ENCODE measurements at places on chromosomes 3 and 15. TPM values are rescaled to one million over a fixed set of nuclear protein-coding genes. Genes with fewer than 3 reads are reported as not detected.

GRCh38 chr15:60935130-60935529 lies 294.0 kb downstream of the RORA start:
- H3K27ac ChIP-seq, result no peak overlapping the region
- no peak overlapping the region for H3K4me3 ChIP-seq
- H3K27me3 ChIP-seq, result no peaks in the 10 kb centered on the region
- H3K36me3 ChIP-seq, result no peaks in the 10 kb centered on the region
- DNase-seq, result no peak

GRCh38 chr3:31522152-31522551 lies 10.6 kb upstream of the STT3B start:
- H3K27ac ChIP-seq, result no peak overlapping the region
- no peak overlapping the region for H3K4me3 ChIP-seq
- H3K4me1 ChIP-seq, result no peaks in the 10 kb centered on the region
- H3K36me3 ChIP-seq, result no peaks in the 10 kb centered on the region

- H3K4me1 ChIP-seq, result no peaks in the 10 kb centered on the region
- H3K27me3 ChIP-seq, result no peaks in the 10 kb centered on the region
- no peak overlapping the region for H3K27ac ChIP-seq
- H3K36me3 ChIP-seq, result no peaks in the 10 kb centered on the region
- H3K4me3 ChIP-seq, result no peak overlapping the region
Observed at GRCh38 chr3:48369693-48370332, 2.2 kb upstream of the FBXW12 start.

- no peak overlapping the region for H3K27ac ChIP-seq
- no peak overlapping the region for H3K4me3 ChIP-seq
- no peaks in the 10 kb centered on the region for H3K36me3 ChIP-seq
- DNase-seq, result no peak
- no peaks in the 10 kb centered on the region for H3K4me1 ChIP-seq
- no peaks in the 10 kb centered on the region for H3K27me3 ChIP-seq
Observed at GRCh38 chr3:186166491-186167288, 57.8 kb upstream of the ETV5 start.

GRCh38 chr3:185733980-185734724 lies 90.7 kb downstream of the IGF2BP2 start:
- DNase-seq, result peak; percentile 46
- no peaks in the 10 kb centered on the region for H3K4me1 ChIP-seq
- no peaks in the 10 kb centered on the region for H3K27me3 ChIP-seq
- H3K27ac ChIP-seq, result no peak overlapping the region
- H3K36me3 ChIP-seq, result no peaks in the 10 kb centered on the region
- no peak overlapping the region for H3K4me3 ChIP-seq

- no peaks in the 10 kb centered on the region for H3K4me1 ChIP-seq
- no peaks in the 10 kb centered on the region for H3K27me3 ChIP-seq
- no peak overlapping the region for H3K27ac ChIP-seq
Observed at GRCh38 chr3:190526787-190527762, 13.2 kb downstream of the IL1RAP start.

DNA sequence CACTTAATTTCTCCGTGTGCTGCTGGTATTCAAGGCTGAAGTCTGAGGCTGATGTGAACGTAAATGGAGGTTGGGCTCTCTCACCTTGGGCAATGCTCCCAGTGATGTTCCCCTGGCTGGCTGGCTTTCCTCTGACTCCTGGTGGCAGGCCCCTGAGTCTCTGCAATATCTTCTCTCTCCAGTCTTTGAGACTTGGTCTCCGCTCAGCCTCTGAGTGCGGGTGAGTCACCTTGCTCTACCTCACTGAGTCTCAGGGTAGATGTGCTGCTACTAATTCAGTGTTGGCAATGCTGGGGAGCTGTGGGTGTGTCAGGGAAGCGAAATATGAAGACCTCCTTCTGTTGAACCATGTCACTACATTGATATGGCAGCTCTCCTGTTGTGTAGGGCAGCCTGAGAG lies 31.3 kb upstream of the TRIM59 start:
- no peak for DNase-seq
- H3K4me3 ChIP-seq, result no peak overlapping the region
- no peaks in the 10 kb centered on the region for H3K27me3 ChIP-seq
- no peaks in the 10 kb centered on the region for H3K4me1 ChIP-seq
- H3K36me3 ChIP-seq, result no peaks in the 10 kb centered on the region

DNA sequence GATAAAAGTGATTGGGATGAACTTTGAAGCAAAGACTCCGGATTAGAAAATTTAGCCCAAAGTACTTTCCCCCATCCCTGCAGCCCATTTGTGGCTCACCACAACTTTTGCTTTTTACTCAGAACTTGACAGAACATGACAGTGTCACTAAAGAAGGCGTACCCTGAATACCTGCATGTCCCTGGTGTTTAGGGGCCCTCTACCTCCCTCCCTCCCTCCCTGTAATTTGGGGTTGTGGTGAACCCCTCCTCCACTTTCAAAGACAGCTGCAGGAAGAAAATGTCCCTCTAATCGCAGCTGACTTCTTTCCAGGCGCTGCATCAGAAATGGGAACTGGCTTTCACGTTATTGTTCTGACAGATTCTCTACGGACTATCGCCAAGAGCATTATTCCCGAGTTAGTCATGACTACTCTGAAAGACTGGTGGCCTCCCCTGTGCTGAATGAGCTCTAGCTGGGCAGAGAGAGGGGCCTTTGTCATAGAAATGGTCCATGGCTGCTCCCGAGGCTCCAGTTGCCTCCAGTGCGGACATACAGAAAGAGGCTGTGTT lies 93.2 kb upstream of the ARHGEF3 start:
- no peak overlapping the region for H3K27ac ChIP-seq
- H3K27me3 ChIP-seq, result no peaks in the 10 kb centered on the region
- no peaks in the 10 kb centered on the region for H3K4me1 ChIP-seq
- no peak for DNase-seq
- H3K36me3 ChIP-seq, result no peaks in the 10 kb centered on the region

DNA sequence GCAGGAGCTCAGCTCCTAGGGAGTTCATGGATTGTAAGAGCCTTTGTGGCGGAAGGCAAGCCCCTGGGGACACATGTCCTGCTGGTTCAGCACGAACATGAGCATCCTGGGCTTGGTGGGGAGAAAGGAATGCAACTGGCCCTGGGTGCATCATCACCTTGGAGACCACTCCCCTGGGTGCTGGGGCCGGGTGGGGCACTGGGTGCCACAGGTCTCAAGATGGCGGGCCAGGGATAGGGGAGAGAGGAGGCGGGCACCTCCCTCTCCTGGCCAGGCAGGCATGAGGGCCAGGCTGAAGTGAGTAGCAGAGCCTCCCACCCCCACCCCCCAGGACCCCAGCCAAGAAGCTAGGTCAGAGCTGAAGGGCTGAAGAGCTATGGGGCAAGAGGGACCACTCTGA lies 768 bp downstream of the PCBP4 start:
- no peaks in the 10 kb centered on the region for H3K36me3 ChIP-seq
- H3K27ac ChIP-seq, result peak overlapping the region; percentile 84
- no peaks in the 10 kb centered on the region for H3K27me3 ChIP-seq
- no peak for DNase-seq
- peaks cover 10% of the 10 kb centered on the region for H3K4me1 ChIP-seq
- H3K4me3 ChIP-seq, result peak overlapping the region; percentile 63

DNA sequence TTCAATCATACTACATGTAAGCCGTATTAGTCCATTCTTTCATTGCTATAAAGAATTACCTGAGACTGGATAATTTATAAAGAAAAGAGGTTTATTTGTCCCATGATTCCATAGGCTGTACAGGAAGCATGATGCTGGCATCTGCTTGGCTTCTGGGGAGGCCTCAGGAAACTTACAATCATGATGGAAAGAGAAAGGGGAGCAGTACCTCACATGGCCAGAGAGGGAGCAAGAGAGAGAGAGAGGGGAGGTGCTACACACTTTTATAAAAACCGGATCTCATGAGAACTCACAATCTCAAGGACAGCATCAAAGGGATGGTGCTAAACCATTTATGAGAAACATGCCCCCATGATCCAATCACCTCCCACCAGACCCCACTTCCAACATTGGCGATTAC lies 14.3 kb upstream of the CLASP2 start:
- H3K4me1 ChIP-seq, result no peaks in the 10 kb centered on the region
- DNase-seq, result no peak
- no peak overlapping the region for H3K4me3 ChIP-seq
- H3K27me3 ChIP-seq, result no peaks in the 10 kb centered on the region
- no peak overlapping the region for H3K27ac ChIP-seq
- no peaks in the 10 kb centered on the region for H3K36me3 ChIP-seq

DNA sequence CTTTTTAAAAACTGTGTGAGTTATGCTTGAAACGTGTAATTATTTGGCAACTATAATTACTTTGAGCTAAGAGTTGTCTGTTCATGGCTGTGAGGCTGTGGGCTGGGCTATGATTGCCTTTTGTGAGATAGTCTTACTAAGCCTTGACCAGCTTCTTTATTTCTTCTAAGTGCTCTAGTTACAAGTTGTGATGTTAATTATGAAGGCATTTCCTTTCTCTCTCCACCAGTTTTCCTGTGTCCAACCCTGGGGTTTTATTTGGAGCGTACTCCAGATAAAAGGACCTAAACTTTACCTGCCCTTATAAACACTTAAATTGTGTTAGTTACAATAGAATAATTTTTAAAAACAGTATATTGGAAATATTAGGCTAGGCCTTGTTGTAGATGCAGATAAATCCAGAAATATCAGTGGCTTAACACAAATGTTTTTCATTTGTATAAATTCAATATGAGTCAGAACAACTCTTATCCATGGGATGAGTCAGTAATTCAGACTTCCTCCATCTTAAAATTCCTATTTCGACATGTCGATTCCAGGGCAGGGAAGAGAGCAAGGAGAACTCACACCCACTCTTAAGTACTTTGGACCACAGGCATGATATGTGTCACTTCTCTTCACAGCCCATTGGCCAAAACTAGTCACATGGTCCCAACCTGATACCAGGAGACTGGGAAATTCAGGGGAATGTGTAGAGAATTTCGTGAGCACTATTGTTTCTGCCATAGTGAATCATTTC lies 17.0 kb downstream of the TMEM62 start:
- no peaks in the 10 kb centered on the region for H3K4me1 ChIP-seq
- no peak overlapping the region for H3K4me3 ChIP-seq
- H3K36me3 ChIP-seq, result no peaks in the 10 kb centered on the region
- DNase-seq, result no peak
- no peaks in the 10 kb centered on the region for H3K27me3 ChIP-seq
- no peak overlapping the region for H3K27ac ChIP-seq

DNA sequence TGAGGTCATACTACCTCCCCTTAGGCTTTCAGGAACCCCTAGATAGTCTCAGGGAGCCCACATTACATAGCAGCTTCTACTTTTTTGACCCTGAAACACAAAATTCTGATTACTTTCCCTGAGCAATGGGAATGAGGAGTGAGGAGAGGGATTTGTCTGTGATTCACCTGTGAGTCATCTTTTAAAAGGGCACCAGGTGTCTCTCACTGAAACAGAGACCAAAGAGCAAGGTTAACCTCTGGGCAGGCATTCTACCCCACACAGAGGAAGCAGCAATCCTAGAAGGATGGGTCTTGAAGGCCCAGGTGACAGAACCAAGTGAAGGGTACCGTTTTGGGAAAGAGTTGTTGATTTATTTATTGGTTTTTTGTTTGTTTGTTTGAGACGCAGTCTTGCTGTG lies 31.1 kb upstream of the UBE2E2 start:
- no peak overlapping the region for H3K27ac ChIP-seq
- no peaks in the 10 kb centered on the region for H3K4me1 ChIP-seq
- H3K36me3 ChIP-seq, result no peaks in the 10 kb centered on the region
- no peaks in the 10 kb centered on the region for H3K27me3 ChIP-seq
- no peak overlapping the region for H3K4me3 ChIP-seq
- DNase-seq, result no peak

- no peaks in the 10 kb centered on the region for H3K4me1 ChIP-seq
- no peak overlapping the region for H3K27ac ChIP-seq
- no peaks in the 10 kb centered on the region for H3K36me3 ChIP-seq
- H3K4me3 ChIP-seq, result no peak overlapping the region
- H3K27me3 ChIP-seq, result no peaks in the 10 kb centered on the region
- DNase-seq, result no peak
Observed at GRCh38 chr15:52392008-52392687, 96.5 kb upstream of the MYO5C start.

DNA sequence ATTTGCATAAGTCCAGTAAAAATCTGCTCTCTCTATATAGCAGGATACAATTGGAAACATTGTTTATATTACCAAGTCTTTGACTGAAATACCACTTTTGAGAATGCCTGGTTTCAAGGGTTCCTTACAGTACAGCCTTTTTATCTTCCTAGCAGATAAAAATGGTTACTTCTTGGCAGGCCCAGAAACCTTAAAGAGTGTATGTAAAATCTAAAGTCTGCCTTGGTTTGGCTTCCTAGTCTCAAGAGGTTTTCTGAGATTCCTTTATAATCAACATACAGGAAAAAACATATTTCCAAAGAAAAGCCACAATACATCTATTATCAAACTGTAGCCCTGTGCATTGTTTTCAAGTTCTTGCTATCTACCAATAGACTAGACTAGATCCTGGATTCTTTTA lies 84.6 kb downstream of the PLSCR2 start:
- H3K27ac ChIP-seq, result no peak overlapping the region
- no peak overlapping the region for H3K4me3 ChIP-seq

DNA sequence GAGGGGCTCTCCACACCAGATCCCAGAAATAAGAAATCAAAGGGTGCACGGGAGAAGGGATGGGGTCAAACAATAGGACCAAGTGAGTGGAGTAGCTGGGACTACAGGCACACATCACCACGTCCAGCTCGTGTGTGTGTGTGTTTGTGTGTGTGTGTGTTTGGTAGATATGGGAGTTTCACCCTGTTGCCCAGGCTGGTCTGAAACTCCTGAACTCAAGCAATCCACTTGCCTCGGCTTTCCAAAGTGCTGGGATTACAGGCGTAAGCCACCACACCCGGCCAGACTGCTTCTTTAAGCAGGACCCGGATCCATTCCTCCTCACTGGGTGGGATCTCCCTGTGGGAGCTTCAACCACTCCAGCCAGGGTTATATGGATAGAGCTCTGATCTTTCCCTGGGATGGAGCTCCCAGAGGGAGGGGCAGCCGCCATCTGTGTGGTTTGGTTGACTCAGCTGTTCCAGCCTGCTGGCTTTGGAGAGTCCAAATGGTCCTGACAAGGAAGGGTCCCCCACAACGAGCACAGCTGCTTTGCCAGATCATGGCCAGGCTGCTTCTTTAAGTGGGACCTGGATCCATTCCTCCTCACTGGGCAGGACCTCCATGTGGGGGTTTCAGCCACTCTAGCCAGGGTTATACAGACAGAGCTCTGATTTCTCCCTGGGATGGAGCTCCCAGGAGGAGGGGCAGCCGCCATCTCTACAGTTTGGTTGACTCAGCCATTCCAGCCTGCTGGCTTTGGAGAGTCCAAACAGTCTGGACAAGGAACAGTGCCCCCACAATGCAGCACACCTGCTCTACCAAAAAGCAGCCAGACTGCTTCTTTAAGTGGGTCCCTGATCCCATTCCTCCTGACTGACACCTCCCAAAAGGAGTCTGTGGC lies 9.1 kb upstream of the AVEN start:
- no peak for DNase-seq
- H3K4me3 ChIP-seq, result no peak overlapping the region
- H3K36me3 ChIP-seq, result no peaks in the 10 kb centered on the region
- no peaks in the 10 kb centered on the region for H3K27me3 ChIP-seq
- no peak overlapping the region for H3K27ac ChIP-seq
- no peaks in the 10 kb centered on the region for H3K4me1 ChIP-seq

- no peak overlapping the region for H3K4me3 ChIP-seq
- H3K4me1 ChIP-seq, result no peaks in the 10 kb centered on the region
- no peaks in the 10 kb centered on the region for H3K27me3 ChIP-seq
- no peak overlapping the region for H3K27ac ChIP-seq
Observed at GRCh38 chr3:25692341-25692740, 27.6 kb upstream of the TOP2B start.

C3orf22 gene
- 4.9 TPM for total RNA-seq

RLBP1 gene
- total RNA-seq, result not detected

LIPH gene
- 19.6 TPM for total RNA-seq

TIMMDC1 gene
- 67.7 TPM for total RNA-seq
